CD4-positive, alpha-beta T cell treated with Interleukin-1 beta for 1 hour (primary cell): ENCODE measurements at places on chromosomes 1 and 21.

DNA sequence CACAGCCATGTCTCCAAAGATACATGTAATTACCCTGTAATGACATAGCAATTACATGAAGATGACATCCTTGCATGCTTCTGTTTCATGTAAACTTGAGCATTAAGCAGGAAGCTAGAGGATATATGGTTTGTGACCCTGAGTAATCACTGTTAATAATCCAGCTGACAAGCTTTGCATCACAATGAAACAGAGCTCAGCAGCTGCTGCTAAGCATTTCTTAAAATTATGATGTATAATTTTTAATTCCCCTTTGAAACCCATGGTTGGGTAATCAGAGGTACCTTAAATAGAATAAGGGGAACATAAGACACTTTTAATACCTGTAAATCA is 293.5 kb downstream of the NTNG1 start:
- DNase-seq, result no peak

DNA sequence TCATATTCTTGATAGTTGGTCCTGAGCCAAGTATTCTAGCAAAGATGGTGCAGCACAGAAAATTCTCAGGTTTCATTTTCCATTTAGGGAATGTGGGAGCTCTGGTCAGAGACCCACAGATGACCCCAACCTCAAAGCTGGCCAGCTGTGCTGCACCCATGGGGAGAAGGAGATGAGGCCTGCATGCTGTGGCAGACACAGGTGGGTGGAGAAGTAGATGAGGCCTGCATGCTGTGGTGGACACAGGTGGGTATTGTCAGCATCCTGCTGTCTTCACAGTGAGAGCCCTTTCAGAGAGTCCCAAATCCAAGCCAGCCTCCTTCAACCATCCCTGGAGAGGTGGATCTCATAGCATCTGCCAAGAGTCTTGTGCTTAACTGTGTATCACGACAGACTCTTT is 77.7 kb downstream of the DSCAM start:
- no peak for DNase-seq

GRCh38 chr1:34083974-34084373 is 81.1 kb downstream of the CSMD2 start:
- no peak for DNase-seq

DNA sequence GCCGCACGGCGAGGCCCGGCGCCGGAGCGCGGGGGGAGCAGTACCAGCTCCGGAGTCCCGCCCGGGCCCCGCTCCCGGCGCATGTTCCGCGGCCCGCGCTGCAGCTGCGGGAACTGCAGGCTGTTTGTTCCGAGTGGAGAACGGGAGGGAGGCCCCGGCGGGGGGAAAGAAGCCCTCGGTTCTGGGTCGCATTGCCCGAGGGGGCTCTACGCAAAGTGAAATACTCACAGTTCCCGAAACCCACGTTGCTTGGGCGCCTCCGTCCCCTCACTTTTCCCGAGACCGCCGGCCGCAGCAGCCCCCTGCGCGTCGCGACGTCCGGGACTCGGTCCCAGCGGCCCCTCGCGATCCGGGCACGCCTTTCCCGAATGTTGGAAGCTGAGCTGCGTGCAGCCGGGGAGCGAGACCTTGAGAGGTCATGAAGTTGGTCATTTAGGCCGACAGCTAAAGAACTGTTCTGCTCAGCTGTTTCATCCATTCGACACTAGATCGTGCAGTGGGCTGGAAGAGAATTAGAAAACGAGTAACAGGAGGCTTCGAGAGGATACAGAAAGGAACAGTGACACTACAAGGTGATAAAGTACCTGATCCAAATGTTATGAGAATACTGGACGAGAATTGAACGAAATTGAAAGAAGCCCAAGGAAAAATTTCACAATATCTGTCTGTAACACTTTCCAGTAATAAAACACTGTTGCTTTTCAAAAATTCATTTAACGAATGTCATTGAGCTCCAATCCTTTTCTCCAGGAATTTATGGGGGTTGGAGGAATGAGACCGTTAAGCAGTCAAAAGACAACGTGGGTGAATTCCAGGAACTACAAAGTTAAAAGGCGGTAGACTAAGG is 657 bp upstream of the LIN9 start:
- DNase-seq, result no peak

- DNase-seq, result no peak
These were observed 50.2 kb upstream of the LRP8 start for GRCh38 chr1:53378061-53378460.
